Bronchial smooth muscle cell (primary cell): ENCODE measurements at places on chromosomes 16 and 17. TPM values are rescaled to one million over a fixed set of nuclear protein-coding genes. Genes with fewer than 3 reads are reported as not detected.

Gene HSD17B2
- total RNA-seq = 0.09 and 0.16 TPM in 2 replicates

Gene HSBP1
- total RNA-seq = 116 and 271 TPM in 2 replicates

Gene TP53TG3D
- total RNA-seq = 0.63 and 1.5 TPM in 2 replicates

Gene NOL11
- total RNA-seq = 17.9 and 19.5 TPM in 2 replicates

Gene RARA
- 3.9 and 6.9 TPM in 2 replicates for total RNA-seq
